ENCODE measurements at places on chromosomes 7 and 10.

- DNase-seq = no peak
These were observed at the start of gene ADARB2 for GRCh38 chr10:1737222-1738061. TSS of gene ADARB2 (minus strand) at chr10:1737525.

DNA sequence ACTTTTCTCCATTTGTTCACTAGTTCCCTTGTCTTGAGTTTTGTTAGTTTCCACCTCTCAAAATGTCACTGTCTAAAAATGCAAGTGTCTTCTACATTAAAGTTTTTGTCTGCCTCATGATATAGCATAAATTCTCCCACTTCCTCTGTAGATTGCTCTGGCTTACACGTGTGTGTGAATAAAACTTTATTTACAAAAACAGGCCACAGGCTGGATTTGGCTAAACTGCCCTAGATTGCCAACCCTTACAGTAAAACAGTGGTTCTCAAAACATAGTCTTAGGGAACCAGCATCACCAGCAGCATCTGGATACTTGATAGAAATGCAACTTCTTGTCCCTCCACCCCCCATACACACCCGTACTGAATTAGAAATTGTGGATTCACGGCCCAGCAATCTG, 207.8 kb downstream of the VTI1A start:
- no peak for DNase-seq

- DNase-seq = no peak
These were observed 122.2 kb downstream of the GPR37 start for GRCh38 chr7:124643311-124643811.

DNA sequence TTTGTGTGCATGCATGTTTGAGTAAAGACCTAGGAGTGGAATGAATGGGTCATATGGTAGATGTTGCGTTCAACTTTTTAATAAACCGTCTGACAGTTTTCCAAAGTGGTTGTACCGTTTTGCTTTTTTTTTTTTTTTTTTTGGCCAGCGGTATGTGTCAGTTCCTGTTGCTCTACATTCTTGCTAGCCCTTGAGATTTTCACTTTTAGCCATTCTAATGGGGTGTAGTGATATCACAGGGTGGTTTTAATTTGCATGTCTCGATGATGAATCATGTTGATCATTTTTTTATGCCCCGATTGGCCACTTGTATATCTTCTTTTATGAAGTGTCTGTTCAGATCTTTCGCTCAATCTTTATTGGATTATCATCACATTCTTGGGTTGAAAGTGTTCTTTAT, 320.7 kb downstream of the CAMK1D start:
- no peak for DNase-seq
